ENCODE measurements at places on chromosomes 3 and 15.

DNA sequence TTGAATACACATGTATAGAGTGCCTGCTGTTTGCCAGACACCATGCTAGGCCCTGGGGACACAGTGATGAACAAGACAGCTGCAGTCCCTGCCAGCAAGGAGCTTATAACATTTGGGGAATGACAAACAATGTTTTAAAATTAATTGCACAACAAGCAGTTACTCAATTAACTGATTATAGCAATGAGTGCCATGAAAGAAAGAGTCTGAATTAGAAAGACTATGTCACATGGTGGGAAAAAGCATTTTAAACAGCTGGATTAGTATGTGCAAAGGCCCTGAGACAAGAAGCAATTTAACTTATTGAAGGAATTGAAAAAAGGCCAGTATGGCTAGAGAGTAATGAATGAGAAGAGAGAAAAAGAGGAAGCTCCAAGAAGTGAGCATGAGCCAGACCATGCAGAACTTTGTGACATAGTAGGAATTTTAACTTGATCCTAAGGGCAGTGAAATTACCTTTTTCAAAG, 64.5 kb upstream of the PLXNA1 start:
- DNase-seq: no peak

DNA sequence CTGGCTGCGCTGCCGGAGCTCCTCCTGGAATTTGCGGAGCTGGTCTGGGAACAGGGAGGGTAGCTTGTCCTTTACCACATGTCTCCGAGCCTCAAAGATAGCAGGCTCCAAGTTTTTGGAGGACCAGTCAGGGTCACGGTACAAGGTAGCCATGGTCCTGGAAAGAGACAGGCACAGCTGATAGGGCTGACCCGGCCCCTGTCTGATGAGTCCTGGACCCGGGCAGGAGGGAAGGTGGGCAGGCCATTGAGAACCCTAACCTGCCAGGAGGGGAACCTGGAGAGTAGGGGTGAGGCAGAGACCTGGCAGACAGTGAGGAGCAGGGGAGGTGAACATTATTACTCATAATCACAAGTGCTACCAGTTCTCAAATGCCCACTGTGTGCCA, 20.4 kb upstream of the EHD4 start:
- no peak for DNase-seq

GRCh38 chr3:29757054-29757777, 476.3 kb downstream of the RBMS3 start:
- DNase-seq: no peak

- no peak for DNase-seq
Observed at GRCh38 chr15:51801391-51801835, 28.0 kb upstream of the TMOD3 start.

- DNase-seq: no peak
Observed at GRCh38 chr15:38941399-38941953, 376.9 kb upstream of the RASGRP1 start.

DNA sequence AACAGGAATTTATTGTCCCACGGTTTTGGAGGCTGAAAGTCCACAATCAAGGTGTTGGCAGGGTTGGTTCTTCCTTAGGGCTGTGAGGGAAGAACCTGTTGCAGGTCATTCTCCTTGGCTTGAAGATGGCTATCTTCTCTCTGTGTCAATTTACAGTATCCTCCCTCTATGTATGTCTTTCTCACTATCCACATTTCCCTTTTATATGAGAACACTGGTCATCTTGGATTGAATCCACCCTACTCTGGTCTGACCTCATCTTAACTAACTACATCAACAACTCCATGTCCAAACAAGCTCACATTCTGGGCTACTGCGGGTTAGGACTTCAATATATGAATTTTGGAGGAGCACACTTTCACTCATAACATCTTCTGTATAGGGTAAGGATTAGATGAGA, 61.9 kb downstream of the CLDN1 start:
- no peak for DNase-seq

DNA sequence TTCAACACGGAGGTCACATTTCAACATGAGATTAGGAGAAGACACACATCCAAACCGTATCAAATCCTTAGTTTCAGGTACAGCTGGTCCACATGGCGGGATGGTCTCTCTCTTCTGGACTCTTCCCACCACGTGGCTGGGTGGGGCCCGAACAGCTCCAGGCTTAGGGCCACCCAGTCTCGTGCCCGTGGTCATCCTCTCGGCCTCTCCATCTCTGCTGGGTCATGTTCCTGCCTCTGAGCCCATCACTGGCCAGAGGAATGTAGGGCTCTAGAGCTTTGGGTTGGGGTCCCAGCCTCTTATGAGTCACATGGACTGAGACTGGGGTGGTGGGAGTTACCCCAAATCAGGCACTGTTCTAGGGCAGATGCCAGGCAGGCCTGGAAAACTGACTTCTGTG, 12.2 kb downstream of the SYNM start:
- no peak for DNase-seq
